Liver (tissue), 10 donors: ENCODE measurements at places on chromosomes 11 and 22. TPM values are rescaled to one million over a fixed set of nuclear protein-coding genes. Genes with fewer than 3 reads are reported as not detected.

GDPD4 gene
- 1.1 TPM for polyA plus RNA-seq

APOBEC3A gene
- 0.77 TPM for polyA plus RNA-seq

RFPL1 gene
- polyA plus RNA-seq, result 1.0 TPM

DNA sequence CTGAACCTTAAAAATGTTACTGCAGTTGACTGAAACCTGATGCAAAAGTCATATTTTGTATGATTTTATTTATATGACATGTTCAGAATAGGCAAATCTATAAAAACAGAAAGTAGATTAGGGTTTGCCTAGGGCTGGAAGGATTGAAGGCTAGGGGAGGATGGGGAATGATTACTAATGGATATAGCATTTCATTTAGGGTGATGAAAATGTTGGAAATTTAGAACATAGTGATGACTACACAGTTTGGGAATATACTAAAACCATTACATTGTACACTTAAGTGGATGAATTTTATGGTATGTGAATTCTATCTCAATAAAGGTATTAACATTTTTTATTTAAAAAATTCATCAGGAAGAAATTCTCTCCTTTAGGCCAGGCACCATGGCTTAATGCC lies 22.9 kb upstream of the PAFAH1B2 start:
- no peaks in the 10 kb centered on the region for H3K4me1 ChIP-seq
- H3K4me3 ChIP-seq, result no peak overlapping the region
- H3K36me3 ChIP-seq, result no peaks in the 10 kb centered on the region
- no peak for DNase-seq

DNA sequence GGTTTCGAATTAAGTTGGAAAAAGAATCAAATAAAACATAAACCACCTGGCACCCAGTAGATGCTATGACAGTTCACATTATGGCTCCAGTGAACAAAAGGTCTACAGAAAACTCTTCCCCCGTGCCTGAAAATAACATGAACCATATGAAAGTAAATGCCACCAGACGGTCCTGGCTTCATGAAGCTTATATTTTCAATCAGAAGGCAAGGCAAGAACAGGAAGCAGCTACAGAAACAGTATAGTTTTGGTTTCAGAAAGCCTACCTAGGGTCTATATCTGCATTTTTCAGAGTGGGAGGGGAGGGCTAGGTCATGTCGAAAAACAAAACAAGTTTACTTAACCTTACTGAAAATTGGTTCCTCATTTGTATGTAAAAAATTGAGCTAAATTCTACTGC lies 9.8 kb downstream of the RAB30 start:
- DNase-seq, result no peak
- H3K4me1 ChIP-seq, result no peaks in the 10 kb centered on the region
- H3K27ac ChIP-seq, result no peak overlapping the region
- no peaks in the 10 kb centered on the region for H3K27me3 ChIP-seq

DNA sequence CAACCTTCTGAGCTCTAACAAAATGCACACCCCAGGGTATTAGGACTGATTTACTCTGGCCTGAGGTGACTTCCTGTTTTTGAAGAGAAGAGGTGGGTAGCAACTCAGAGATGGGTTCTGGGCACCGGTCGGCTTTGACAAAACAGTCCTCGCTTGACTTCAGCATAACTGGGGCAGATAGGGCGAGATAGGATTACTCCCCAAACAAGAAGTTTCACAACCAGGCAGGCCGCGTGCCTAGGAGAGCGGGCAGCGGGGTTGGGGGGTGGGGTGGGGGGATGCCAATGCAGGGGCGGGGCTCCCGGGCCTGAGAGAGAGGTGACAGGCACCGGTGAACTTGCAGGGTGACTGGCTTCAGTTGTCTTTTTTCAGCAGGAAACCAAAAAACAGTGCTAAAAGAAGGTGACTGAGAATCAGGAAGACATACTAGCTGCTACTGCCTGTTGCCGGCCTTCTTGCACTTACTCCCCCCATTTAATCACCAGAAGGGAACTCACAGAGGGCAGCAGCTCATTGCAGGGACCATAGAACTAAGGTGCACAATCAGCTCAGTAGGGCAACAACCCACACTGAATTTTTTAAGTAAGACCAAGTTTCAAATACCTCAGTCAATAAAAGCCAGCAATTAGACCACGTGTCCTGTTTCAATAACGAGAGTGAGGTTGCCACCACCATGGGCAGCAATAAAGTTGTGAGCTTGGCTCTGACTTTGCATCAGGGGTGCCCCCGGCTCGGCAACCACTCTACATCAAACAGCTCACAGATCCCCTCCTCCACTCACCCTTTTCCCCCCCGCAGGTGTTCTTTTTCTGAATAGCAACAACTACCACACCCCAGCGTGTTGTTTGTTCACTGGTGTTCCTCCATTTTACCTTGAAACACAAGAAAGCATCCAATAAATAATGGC lies 37.2 kb upstream of the ETS1 start:
- H3K27me3 ChIP-seq, result no peaks in the 10 kb centered on the region
- no peak overlapping the region for H3K4me3 ChIP-seq
- peak overlapping the region; percentile 69 for H3K27ac ChIP-seq
- no peaks in the 10 kb centered on the region for H3K36me3 ChIP-seq
- peaks cover 31% of the 10 kb centered on the region for H3K4me1 ChIP-seq

GRCh38 chr11:118338637-118339061 lies 3.9 kb downstream of the CD3D start:
- no peaks in the 10 kb centered on the region for H3K27me3 ChIP-seq
- H3K27ac ChIP-seq, result peak overlapping the region; percentile 31
- H3K4me3 ChIP-seq, result no peak overlapping the region
- DNase-seq, result no peak
- H3K4me1 ChIP-seq, result no peaks in the 10 kb centered on the region

DNA sequence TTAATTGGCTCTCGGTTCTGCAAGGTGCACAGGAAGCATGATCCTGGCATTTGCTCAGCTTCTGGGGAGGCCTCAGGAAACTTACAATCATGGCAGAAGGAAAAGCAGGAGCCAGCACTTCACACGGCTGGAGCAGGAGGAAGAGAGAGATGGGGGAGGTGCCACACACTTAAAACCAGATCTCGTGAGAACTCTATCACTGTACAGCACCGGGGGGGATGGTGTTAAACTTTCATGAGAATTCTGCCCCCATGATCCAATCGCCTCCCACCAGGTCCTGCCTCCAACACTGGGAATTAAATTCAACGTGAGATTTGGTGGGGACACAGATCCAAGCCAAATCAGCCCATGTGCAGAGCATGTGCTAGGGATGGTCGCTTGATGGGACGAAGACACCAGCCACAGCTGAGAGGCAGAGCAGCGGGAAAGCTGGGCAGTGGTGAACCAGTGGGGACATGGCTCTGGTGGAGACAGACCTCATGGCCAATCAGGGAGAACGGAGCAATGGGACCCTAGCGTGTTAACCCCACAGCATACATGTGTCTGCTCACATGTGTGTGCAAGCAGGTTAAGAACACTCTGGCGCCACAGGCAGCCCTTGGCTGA lies 6.2 kb downstream of the TANGO2 start:
- H3K27ac ChIP-seq, result no peak overlapping the region
- no peaks in the 10 kb centered on the region for H3K27me3 ChIP-seq
- H3K36me3 ChIP-seq, result no peaks in the 10 kb centered on the region
- DNase-seq, result no peak
- peaks cover 5% of the 10 kb centered on the region for H3K4me1 ChIP-seq

- no peak overlapping the region for H3K27ac ChIP-seq
- no peaks in the 10 kb centered on the region for H3K36me3 ChIP-seq
Observed at GRCh38 chr11:2924381-2924780, 4.8 kb downstream of the PHLDA2 start.

DNA sequence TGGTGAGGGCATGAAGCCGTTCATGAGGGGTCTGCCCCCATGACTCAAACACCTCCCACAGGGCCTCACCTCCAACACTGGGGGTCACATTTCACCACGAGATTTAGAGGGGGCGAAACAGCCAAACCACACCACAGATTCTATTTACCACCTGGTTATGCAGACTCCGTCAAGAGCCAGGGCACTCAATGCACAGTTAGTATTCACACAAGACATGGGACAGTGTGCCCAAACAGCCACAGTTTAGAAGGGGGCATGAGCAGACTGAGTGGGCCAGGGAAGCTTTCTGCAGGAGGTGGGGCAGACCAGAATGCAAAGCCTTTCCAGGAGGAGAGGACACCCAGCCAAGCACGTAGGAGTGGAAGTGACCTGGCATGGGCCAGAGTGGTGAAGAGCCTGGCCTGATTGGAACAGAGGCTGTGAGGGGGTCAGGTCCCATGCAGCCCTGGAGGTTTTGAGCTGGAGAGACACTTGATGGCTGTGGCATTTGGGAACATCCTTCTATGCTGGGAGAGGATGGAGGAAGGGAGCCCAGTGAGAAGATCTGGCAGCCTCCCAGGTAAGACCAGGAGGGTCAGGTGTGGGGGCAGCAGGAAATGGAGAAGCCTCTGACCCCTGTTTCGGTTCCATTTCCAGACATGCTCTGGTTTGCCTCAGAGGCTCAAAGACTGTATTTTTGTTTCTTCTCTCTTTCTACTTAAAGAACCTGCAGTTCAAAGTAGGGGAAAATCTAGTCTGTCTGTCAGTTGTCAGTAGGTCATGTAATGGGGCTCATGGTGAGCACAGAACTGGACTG lies 199.1 kb upstream of the NCAM1 start:
- H3K4me3 ChIP-seq, result no peak overlapping the region
- DNase-seq, result no peak
- H3K27ac ChIP-seq, result no peak overlapping the region
- no peaks in the 10 kb centered on the region for H3K36me3 ChIP-seq
- no peaks in the 10 kb centered on the region for H3K27me3 ChIP-seq

GRCh38 chr11:37264783-37265182 lies 666.7 kb upstream of the RAG2 start:
- H3K4me1 ChIP-seq, result no peaks in the 10 kb centered on the region
- DNase-seq, result no peak
- H3K27ac ChIP-seq, result no peak overlapping the region
- H3K27me3 ChIP-seq, result no peaks in the 10 kb centered on the region
- H3K36me3 ChIP-seq, result no peaks in the 10 kb centered on the region

DNA sequence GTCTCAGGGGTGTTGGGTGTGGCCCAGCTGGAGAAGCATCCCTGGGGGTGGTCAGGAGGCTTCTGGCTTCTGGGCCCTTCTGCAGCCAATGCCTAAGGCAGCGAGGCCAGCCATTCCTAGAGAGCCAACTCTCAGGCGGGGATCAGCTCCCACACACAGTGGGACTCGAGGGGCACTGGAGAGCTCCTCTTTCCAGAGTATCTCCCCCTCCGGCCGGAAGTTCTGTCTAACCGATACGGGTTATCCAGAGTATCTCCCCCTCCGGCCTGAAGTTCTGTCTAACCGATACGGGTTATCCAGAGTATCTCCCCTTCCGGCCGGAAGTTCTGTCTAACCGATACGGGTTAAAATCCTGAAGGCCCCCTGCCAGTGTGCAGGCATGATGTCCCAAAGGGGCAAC lies 71.2 kb upstream of the B3GAT1 start:
- no peak overlapping the region for H3K27ac ChIP-seq
- no peaks in the 10 kb centered on the region for H3K27me3 ChIP-seq
- peaks cover 13% of the 10 kb centered on the region for H3K4me1 ChIP-seq
- no peak for DNase-seq
- peaks cover 6% of the 10 kb centered on the region for H3K36me3 ChIP-seq

- no peak for DNase-seq
- no peak overlapping the region for H3K4me3 ChIP-seq
- H3K36me3 ChIP-seq, result no peaks in the 10 kb centered on the region
Observed at GRCh38 chr11:64322925-64323260, 5.0 kb downstream of the PRDX5 start.
